Testis (tissue), 5 donors: ENCODE measurements at places on chromosomes 3 and 15.
A peak's percentile ranks its signal among the peaks of the same experiment; 100 is the strongest.

DNA sequence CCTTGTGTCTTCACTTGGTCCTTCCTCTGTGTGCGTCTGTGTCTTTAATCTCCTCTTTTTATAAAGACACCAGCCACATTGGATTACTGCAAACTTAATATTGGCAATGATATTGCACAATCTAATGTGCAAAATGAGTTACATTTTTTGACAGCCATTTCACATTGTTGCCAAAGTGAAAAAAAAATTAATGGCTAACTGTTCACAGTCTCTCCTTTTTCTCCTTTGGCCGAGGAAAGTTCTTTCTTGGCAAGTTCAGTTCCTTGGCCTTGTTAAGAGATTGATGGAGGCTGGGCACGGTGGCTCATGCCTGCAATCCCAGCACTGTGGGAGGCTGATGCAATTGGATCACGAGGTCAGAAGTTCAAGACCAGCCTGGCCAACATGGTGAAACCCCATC, 62.2 kb upstream of the ZNF280D start:
- no peak for DNase-seq

- DNase-seq, result no peak
Measured at GRCh38 chr15:82297546-82297945, 34.9 kb downstream of the SAXO2 start.

GRCh38 chr15:80861731-80862170, 82.6 kb downstream of the CEMIP start:
- no peak for DNase-seq

- no peak for DNase-seq
Measured at GRCh38 chr3:34283751-34284150, 485.3 kb downstream of the PDCD6IP start.

DNA sequence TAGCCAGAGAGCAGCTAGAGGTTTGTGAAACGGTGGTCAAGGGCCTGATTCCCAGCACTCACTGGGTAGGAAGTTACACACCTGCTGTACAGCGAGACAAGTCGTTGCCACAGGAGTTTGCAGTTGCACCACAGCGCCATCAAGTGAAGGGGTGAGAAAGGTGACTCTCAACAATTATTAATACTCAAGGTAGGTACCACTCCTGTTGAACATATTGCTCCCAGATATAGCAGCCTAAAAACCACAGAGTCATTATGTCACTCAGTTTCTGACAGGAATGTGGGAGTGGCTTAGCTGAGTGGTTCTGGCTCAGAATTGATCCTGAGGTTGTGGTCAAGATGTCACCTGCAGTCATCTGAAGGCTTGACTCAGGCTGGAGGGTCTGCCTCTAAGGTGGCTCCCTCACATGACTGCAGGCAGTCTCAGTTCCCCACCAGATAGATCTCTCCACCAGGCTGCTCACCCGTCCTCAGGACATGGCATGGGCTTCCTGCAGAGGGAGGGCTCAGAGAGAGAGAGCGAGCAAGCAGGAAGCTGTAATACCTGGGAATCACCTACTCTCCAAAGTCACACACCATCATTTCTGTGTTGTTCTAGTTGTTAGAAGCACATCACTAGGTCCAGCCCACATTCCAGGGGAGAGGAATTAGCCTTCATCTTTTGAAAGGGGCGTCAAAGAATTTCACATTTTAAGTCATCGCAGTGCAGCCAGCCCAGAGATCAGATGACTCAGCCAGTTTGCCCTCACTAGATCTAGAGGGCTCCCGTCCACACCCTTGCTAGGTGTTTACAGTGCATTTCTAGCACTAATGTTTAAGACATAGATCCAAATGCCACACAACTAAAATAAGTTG, 17.0 kb upstream of the ANO10 start:
- DNase-seq, result no peak

DNA sequence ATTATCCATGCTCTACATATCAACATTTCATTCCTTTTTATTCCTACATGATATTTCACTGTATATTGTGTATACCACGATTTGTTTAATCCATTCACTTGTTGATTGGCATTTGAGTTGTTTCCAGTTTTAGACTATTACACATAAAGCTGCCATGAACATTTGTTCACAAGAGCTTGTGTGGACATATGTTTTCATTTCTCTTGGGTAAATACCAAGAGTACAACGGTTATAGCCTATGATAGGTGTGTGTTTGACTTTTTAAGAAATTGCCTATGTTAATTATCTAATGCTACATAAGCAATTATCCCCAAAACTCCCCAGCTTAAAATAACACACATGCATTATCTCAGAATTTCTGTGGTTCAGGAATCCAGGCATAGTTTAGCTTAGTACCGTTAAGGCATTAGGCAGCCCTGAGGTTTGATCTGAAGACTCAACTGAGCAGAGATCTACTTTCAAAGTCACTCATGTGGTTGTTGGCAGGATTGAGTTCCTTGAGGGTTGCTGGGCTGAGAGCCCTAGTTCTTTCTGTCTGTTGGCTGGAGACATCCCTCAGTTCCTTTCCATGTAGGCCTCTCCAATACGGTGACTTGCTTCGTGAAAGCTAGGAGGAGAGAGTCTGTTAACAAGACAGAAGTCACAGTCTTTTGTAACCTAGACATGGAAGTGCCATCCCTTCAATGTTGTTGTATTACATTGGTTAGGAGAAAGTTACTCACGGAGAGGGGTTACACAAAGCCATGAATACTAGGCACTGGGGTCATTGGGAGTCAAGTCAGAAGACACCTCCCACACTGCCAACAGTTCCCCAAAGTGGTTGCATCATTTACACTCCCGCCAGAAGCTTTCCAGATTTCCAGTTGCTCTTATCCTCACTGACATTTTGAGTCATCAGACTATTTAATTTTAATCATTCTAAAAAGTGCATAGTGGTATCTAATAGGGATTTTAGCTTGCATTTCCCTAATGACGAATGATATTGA, 21.0 kb upstream of the PCSK6 start:
- DNase-seq, result no peak

DNA sequence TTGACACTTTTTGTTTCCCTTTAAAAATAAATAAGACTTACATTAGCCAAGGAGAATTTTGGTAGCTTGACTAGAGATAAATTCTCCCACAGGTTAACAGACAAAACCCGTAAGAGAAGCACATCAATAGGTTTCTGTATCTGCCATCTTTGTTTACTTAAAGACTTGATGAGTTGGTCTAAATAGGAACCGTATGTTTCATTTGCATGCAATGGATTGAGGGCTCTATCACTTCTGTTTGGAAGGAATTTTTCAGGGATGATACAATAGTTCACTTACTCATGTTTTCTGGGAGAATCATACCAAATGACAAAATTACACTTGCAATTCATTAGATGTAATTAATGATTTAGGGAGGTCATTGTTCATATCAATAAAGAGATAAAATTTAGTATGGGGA, 631.5 kb upstream of the NR2F2 start:
- no peak for DNase-seq

DNA sequence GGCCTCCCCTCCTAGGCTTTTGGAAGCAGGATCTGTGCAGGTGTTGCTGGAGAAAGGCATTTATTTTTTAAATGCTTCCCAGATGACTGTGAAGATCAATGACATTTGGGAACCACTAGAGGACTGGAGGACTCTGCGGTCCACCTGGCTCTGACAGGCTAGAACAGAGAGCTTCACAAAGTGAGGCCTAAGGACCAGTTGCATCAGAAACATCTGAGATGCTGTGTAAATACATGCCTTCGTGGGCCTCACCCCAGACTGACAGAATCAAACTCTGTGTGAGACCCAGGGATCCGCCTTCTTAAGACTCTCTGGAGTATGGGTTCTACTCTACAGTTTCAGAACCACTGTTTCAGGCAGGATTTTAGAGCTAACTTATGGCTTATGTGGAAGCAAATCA, 105.0 kb upstream of the ICE2 start:
- DNase-seq, result no peak

- no peak for DNase-seq
Measured at GRCh38 chr3:109643590-109643989, 306.2 kb upstream of the DPPA4 start.

- DNase-seq, result no peak
Measured at GRCh38 chr15:60390231-60390630, 7.6 kb downstream of the ANXA2 start.

- peak; percentile 18 for DNase-seq
Measured at GRCh38 chr3:177300039-177300833, 103.0 kb upstream of the TBL1XR1 start.

DNA sequence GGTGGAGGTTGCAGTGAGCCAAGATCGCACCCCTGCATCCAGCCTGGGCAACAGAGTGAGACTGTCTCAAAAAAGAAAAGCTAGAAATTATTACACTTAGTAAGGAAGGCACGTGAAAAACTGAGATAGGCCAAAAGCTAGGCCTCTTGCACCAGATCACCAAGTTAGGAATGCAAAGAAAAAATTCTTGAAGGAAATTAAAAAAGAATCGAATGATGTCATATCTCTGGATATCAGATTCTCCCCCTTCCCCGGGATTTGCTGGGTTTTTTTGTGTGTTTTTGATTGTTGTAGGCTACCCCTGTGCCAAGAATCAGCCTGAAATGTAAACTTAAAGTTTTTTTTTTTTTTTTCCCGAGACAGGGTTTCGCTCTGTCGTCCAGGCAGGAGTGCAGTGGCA, 17.4 kb downstream of the PTPN23 start:
- no peak for DNase-seq

GRCh38 chr3:135987661-135988060, 22.1 kb downstream of the PPP2R3A start:
- no peak for DNase-seq

DNA sequence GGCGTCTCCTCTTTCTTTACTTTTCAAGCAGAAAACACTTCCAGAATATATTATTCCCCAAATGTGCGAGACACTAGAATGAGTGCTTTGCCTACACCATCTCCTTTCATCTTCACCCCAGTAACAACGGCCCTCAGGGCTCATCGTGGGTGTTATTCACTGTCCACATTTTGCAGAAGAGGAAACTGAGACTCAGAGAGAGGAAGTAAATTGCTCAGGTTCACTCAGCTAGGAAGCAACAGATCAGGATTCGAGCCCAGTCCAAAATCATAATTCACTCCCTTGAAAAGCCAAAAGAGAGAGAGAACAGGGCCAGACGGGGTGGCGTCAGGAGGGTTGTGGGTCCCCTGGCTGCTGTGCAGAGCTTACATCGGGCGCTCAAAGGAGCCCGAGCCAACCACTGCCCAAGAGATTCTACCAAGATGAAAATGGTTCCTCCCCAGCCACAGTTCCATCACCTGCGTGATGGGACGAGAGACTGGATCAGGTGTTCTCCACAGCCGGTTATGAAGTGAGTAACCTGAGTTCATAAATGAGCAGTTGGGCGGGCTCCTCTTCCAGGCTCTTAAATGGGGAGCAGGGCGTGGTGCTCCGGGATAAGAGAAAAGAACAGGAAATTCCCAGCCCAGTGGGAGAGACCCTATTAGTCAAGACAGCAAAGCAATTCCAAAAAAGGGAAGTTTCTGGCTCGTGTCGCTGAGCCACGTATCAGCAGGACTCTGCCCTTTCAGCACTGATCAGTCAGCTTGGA, 48.6 kb upstream of the FLNB start:
- DNase-seq, result peak; percentile 72

GRCh38 chr15:26148156-26148860, 285.2 kb upstream of the ATP10A start:
- DNase-seq, result no peak

DNA sequence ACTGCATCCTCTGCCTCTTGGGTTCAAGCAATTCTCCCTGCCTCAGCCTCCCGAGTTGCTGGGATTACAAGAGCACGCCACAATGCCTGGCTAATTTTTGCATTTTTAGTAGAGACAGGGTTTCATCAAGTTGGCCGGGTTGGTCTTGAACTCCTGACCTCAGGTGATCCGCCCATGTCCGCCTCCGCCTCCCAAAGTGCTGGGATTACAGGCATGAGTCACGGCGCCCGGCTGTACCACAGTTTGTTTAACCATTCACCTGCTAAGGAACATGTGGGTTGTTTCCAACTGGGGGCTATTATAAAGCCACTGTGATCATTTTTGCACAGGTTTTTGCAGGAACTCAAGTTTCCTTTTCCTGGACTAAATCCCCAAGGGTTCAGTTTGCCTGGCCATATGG, 123.2 kb upstream of the RAP2B start:
- DNase-seq, result no peak

- DNase-seq, result no peak
Measured at GRCh38 chr3:4508048-4508981, 15.2 kb downstream of the ITPR1 start.

DNA sequence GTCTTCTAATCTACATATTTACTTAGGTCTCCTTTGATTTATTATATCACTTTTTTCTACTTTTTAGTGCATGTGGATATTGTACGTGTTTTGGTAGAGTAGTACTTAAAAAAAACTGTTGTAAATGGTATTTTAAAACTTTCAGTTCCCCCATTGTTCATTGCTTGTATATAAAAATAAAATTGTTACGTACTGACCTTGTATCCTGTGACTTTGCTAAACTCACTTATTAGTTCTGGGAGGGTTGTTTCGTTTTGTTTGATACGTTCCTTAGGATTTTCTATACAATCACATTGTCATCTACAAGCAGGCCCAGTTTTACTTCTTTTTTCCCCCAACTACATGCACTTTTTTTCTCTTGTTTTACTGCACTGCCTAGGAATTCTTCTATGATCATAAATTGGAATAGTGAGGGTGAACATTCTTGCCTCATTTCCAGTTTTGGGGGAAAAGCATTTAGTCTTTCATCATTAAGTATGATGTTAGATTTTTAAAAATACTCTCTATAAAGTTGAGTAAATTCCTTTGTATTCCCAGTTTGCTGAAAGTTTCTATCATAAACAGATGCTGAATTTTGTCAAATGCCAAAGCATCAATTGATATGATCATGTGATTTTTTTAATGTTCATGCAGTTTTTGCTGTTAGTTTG, 33.5 kb upstream of the ACKR4 start:
- DNase-seq, result no peak

GRCh38 chr15:48486228-48486627, 155.0 kb downstream of the DUT start:
- DNase-seq, result no peak
